IgD-negative memory B cell (primary cell): ENCODE measurements at places on chromosomes 4 and X. TPM values are rescaled to one million over a fixed set of nuclear protein-coding genes. Genes with fewer than 3 reads are reported as not detected.

The SLC9B1 gene
- polyA plus RNA-seq, result 0.93 TPM

The NPY1R gene
- not detected for polyA plus RNA-seq

The RBMXL3 gene
- polyA plus RNA-seq, result not detected

The NONO gene
- polyA plus RNA-seq, result 140 TPM

The UGT2A1 gene
- polyA plus RNA-seq, result not detected

The CXCL11 gene
- not detected for polyA plus RNA-seq

The UGT2B17 gene
- polyA plus RNA-seq, result 3.6 TPM

The CNKSR2 gene
- 4.0 TPM for polyA plus RNA-seq

The TREX2 gene
- polyA plus RNA-seq, result 0.84 TPM

The PDCL2 gene
- polyA plus RNA-seq, result not detected

The ASB12 gene
- polyA plus RNA-seq, result not detected

The HPSE gene
- polyA plus RNA-seq, result 0.54 TPM

The LRP2BP gene
- 0.89 TPM for polyA plus RNA-seq

The GLUD2 gene
- polyA plus RNA-seq, result 0.20 TPM

The ZAR1 gene
- polyA plus RNA-seq, result not detected

The CCDC149 gene
- not detected for polyA plus RNA-seq

The CCDC110 gene
- polyA plus RNA-seq, result not detected

The TCEAL8 gene
- polyA plus RNA-seq, result 41.1 TPM

The BMPR1B gene
- not detected for polyA plus RNA-seq

The CC2D2A gene
- polyA plus RNA-seq, result not detected

The FRG2 gene
- not detected for polyA plus RNA-seq

The ERCC6L gene
- 0.15 TPM for polyA plus RNA-seq

The CXCL13 gene
- polyA plus RNA-seq, result 0.25 TPM

The SPIN2B gene
- polyA plus RNA-seq, result 17.3 TPM

The MAGEC2 gene
- polyA plus RNA-seq, result not detected

The IL13RA1 gene
- 31.1 TPM for polyA plus RNA-seq

The LUZP4 gene
- not detected for polyA plus RNA-seq

The GDPD2 gene
- not detected for polyA plus RNA-seq

The SLC9A6 gene
- 9.4 TPM for polyA plus RNA-seq

The RAB40A gene
- not detected for polyA plus RNA-seq

The CDS1 gene
- not detected for polyA plus RNA-seq

The POU4F2 gene
- polyA plus RNA-seq, result not detected

The YIPF6 gene
- polyA plus RNA-seq, result 19.7 TPM

The SPINK2 gene
- 7.1 TPM for polyA plus RNA-seq

The HELT gene
- not detected for polyA plus RNA-seq

The LINC00632 gene
- not detected for polyA plus RNA-seq

The TMEM47 gene
- polyA plus RNA-seq, result not detected

The KIT gene
- not detected for polyA plus RNA-seq

The HTATSF1 gene
- polyA plus RNA-seq, result 53.8 TPM

The TMPRSS11B gene
- not detected for polyA plus RNA-seq

The GLRB gene
- polyA plus RNA-seq, result not detected

The F11 gene
- polyA plus RNA-seq, result not detected
